Common myeloid progenitor, CD34-positive (primary cell): ENCODE measurements at places on chromosomes 1 and 21.

DNA sequence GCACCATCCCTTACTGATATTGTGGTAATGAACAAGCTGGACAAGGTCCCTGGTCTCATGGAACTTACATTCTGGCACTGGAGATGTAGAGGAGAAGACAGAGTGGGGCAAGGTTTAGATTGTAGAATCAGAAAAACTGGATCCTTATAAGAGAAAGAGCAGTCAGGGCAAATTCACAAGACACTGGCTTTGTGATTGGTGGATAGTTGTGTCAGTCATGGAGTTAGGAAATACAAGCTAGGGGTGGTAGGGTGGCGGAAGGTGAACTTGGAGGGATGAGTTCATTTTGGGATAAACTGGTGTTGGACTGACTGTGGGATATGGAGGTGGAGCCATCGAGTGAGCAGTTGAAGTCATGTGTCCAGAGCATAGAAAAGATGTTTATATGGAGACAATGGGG is 3.7 kb upstream of the TLR5 start:
- no peak for DNase-seq

GRCh38 chr1:48233666-48234485 is 11.4 kb downstream of the SLC5A9 start:
- no peak for DNase-seq

DNA sequence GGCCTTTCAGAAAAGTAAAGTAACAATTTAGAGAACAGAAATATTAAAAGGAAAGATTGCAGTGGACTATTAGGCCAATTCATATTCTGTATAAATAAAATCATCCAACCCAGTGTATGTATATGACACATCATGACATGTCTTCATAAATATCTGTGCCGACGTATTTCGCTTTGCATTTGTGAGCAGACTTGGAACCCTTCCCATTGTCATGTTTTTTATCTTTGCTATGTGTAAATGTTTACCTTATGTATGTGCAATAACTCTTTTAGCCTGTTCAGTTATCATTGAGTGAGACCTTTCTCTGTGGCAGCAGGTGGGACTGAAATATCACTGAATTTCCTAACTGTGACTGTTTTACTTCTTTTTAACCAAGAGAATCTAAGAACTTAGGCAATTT is 58.0 kb upstream of the FAM3B start:
- DNase-seq = no peak

- no peak for DNase-seq
These were observed 4.8 kb downstream of the NAXE start for GRCh38 chr1:156596426-156596825.

DNA sequence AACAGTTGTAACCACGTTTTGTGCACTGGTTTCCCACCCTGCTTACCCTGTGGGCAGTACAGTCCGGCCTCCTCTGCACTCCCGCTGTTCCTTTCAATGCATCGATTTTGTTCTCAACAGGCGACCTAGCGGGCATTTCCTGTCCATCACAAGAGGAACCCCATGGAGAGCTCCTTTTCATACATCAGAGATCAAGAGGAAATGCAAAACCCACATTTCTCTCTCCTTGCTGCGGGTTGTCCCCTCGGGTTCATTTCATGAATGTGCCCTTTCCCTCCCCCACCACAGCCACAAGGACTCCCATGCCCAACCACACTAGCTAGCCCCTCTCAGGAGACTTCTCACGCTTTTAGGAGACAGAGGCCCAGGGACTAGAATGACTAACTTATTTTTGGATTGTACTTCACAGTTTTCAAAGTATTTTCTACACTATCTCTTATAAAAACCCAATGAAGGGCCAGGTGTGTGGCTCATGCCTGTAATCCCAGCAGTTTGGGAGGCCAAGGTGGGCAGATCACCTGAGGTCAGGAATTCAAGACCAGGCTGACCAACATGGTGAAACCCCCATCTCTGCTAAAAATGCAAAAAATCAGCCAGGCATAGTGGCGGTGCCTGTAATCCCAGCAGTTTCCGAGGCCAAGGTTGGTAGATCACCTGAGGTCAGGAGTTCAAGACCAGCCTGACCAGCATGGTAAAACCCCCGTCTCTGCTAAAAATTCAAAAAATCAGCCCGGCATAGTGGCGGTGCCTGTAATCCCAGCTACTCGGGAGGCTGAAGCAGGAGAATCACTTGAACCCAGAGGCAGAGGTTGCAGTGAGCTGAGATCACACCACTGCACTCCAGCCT is 18.4 kb downstream of the ATP1A4 start:
- peak; percentile 82 for DNase-seq

- DNase-seq = no peak
These were observed 34.5 kb downstream of the SYDE2 start for GRCh38 chr1:85166351-85166750.

DNA sequence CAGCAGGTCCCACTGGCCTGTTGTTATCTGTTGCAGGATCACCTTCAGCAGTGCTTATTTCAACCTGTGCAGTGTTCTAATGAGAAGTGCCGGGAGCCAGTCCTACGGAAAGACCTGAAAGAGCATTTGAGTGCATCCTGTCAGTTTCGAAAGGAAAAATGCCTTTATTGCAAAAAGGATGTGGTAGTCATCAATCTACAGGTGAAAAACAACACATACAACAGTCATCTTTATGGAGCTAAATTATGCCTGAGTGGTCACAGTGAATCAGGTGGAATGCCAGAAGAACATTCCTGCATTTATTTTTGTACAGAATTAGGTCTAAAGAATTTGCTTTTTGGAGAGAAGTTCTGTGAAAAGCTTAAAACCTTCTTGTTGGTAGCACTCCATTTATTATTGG is 33.2 kb downstream of the TRAF5 start:
- DNase-seq = no peak

DNA sequence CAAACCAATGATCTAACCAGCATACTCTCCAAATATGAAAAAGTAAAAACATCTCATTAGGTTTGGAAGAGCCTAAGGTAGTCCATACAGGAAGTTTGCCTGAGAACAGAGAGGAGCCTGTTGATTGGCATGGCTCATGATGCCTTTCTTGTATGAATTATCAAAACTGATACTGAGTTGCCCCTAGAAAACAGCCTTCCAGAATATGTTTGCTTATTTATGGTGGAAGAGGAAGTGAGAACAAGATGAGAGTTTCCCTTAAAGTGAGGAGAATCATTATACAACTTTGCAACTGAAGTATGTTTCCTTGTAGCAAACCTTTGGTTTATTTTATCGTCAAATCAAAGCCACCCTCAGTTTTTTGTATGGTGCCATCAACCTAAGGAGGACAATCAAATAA is 23.8 kb upstream of the KIAA1614 start:
- no peak for DNase-seq

GRCh38 chr1:218164111-218164929 is 120.8 kb upstream of the RRP15 start:
- DNase-seq = peak; percentile 62

DNA sequence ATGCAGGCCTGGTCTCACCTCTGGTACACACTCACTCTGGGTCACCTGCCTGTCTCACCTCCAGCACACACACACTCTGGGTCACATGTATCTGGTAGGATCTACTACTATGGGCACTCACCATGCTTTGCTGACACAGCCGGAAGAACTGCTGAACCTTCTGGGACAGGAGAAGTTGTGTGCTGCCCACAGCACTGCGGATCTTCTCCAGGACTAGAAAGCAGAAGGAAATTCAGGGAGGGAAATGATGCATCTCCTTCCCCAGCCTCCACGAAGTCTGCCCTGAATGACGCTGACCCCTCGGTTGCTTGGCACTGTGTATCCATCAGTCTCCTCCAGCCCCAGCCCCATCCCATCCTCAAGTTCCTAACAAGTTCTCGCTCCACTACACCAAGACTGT is 7.9 kb upstream of the SMIM12 start:
- DNase-seq = peak; percentile 40

- no peak for DNase-seq
These were observed 5.2 kb upstream of the LRRC53 start for GRCh38 chr1:74517599-74518051.

- no peak for DNase-seq
These were observed 319.4 kb downstream of the BRINP2 start for GRCh38 chr1:177490036-177490639.

GRCh38 chr21:42218836-42219605 is at the start of gene ABCG1:
Gene ABCG1, plus strand, starts transcription at chr21:42219140. Its CDS starts 123 bp downstream, at chr21:42219263.
- peak; percentile 37 for DNase-seq

GRCh38 chr1:222914861-222915632 is 100.2 kb downstream of the DISP1 start:
- no peak for DNase-seq

DNA sequence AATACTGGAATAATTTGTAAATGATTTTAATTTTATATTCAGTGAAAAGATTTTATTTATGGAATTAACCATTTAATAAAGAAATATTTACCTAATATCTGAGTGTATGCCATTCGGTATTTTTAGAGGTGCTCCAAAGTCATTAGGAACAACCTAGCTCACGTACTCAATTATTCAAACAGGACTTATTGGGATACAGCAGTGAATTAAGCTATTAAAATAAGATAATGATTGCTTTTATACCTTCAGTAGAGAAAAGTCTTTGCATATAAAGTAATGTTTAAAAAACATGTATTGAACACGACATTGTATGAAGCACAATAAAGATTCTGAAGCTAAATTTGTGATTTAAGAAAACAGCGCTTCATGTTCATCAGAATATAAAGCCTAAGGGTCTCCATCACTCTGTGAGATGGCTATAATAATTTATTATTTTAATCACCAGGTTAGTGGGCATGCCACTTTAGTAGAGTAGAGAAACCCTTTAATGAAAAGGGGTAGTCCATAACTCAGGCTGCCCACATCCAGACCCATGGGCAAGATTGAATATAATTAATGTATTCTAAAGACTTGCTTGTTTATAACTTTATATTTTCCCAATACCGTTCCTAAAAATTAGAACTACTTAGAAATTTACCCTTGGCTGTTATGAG is 3.2 kb downstream of the CCN1 start:
- no peak for DNase-seq

DNA sequence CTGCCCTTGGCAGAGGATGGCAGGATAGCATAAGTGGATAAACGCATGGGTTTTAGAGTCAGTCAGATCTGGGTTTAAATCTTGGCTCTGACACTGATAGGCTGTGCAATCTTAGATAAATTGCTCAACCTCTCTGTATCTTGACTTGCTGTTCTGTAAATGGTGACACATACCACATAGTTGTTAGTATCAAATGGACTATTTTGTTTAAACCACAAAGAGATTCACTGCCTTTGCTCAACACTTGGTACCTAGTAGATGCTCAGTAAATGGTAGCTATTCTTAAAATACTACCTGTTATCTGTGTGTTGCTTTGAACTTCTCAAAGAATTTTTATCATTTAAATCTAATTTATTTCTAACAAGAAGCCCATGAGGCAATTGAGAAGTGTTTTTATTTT is 39.5 kb upstream of the A3GALT2 start:
- no peak for DNase-seq

DNA sequence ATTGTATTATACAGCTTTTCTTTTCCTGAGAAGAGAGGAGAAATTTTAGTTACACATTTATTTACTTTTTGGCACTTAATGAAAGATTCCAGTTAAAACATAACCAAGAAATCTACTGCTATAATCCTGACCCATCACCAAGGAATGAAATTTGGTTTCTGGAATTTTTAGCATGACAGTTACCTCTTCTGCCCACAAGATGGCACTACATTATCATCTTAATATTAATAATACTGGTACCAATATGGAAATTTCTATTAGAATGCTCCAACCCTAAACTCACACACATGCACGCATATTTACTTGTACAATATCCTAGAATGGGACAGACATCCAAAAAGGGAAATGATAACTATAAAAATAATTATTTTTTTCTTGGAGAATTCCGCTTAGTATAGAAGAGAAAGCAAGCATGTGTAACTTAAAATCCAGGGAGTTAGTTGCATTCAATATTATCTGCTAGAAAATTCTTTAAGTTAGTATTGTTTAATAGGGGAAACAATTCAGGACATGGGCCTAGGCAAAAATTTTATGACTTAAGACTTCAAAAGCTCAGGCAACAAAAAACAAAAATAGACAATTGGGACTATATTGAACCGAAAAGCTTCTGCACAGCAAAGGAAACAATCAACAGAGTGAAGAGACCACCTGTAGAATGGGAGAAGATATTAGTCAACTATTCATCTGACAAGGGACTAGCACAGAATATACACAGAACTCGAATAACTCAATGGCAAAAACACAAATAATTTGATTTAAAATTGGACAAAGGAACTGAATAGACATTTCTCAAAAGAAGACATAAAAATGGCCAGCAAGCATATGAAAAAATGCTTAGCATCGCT is 37.4 kb downstream of the MAP3K21 start:
- DNase-seq = peak; percentile 12

DNA sequence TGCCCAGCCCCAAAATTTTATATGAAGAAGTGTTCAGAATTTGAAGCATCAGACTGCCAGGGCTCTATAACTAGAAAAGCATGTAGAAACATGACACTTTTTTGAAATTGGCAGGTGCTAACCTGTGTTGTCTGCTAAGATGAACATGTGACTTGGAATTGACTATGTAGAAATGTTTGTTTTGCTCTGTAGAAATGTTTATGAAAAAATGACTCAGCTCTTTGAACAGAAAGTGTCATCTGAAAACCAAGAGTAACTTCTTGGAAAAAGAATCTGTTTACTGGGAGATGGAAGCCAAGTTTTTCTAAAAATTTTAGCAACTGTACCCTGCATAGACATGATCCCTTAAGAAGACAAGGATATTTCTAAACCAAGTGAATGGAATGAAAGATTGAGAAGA is 59.2 kb downstream of the LHX9 start:
- no peak for DNase-seq

DNA sequence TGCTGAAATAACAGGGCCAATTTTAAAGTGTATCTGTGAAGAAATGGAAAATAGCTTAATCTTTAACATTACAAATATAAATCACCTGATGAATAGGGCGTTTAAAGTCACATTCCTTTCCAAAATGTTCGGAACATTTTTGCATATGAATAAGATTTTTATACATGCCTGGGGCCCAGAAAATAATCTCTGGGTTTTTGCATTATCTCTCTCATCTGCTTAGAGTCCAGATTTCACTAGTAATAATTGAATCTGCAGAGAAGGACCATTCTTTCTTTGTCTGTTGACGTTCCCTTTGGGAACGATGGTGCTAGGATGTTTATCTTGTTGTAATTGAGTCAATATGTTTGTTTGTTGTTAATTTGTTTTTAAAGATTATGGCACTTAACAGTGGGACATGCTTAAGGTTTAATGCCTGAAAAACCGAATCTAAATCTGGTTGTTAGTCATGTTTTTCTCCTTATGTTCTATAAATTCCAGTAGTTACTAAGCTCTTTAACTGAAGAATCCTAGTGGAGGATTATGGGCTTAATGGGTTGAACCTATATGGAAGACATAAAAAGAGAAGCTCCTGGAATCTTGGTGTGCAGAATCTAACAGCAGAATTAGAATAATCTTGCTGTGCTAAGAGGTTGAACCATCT is 140.6 kb downstream of the VPS13D start:
- no peak for DNase-seq
